CD4-positive, alpha-beta T cell treated with Interferon gamma for 1 hour (primary cell): ENCODE measurements at places on chromosomes 1 and 21.

DNA sequence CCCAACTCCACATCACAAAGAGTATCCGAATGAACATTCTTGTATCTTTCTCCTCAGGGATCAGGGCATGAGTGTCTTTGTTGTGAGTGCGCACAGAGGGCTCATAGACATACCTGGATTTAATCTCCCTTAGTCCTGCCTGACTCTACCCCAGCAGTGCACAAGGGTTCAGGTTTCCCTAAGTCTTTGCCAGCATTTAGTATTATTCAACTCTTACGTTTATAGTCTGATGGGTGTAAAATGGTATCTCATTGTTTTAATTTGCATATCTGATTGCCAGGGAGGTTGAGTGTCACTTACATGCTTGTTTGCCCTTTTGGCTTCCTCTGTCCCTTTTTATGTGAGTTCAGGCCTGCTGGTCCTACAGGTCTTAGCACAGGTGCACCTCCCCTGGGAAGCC, 49.5 kb downstream of the FOXD2 start:
- no peak for DNase-seq

- no peak for DNase-seq
Measured at GRCh38 chr21:18970941-18971340, 567.4 kb upstream of the TMPRSS15 start.

DNA sequence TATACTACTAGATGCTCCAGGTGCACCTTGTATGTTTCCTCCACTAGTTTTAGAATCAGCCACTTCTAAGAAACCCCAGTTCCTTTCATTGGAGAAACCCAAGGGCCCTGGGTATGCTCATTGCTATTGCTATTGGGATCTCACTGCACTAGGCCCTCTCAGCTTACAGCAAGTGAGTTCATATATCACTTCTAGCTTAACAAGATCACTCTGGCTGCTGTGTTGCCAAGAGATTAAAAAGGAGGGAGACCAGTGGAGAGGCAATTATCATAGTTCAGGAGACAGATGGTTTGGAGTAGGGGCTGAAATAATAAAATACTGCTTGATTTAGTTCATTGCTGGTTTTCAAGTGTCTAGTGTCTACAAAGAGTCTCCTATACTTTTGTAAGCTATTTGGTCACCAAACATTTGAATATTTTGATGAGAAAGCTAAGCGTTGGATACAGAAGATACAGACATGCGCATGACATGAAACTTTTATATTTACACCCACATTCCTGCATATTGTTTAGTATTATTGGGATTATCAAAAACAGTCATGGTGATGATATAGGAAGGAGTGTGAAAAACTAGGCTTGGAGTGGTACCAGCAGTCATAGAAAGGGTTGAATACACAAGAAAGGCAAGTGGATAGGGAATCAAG, 671.9 kb downstream of the ADGRL2 start:
- no peak for DNase-seq

GRCh38 chr1:2204415-2205190, 10.0 kb upstream of the FAAP20 start:
- no peak for DNase-seq

DNA sequence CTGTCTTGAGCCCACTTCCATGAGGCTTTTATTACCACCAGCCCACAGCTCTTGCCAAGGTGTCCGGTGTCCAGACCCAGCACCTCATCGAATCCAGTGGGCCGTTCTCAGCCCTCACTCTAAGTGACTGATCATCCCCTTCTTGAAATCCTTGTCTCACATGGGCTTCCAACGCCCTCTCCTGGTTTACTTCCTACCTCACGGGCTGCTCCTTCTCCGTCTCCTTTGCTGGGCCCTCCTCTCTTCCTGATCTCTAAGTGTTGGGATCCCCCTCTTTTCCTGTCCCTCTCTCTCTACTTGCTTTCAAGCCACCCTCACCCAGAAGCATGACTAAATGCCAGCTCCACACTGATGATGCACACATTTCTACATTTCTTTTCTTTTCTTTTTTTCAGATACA, 9.0 kb upstream of the RHBG start:
- no peak for DNase-seq

- DNase-seq: no peak
Measured at GRCh38 chr1:214260561-214261205, 20.3 kb upstream of the SMYD2 start.

DNA sequence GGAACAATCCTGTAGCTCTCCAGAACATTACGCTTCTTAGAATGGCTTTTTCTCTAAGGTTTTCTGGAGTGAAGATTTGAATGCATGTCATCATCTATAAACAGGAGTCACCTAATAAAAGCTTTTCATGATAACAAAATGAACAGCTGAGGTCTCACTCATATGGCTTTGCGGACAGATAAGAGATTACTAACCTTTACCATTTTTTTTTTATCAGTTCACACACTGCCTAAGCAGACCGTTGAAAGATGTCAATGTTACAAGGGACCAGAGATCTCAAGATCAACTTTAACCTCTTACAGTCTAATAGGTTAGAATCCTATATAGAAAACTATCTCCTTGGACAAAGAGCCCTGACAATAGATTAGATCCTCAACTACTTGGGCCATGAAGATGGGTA, 41.4 kb downstream of the SCMH1 start:
- DNase-seq: no peak

- no peak for DNase-seq
Measured at GRCh38 chr1:29713857-29714256, 477.5 kb downstream of the PTPRU start.

- no peak for DNase-seq
Measured at GRCh38 chr1:95007687-95008086, 65.1 kb downstream of the ALG14 start.

GRCh38 chr1:204197068-204197467, 777 bp upstream of the KISS1 start:
- DNase-seq: no peak

GRCh38 chr1:167913895-167914496, at the start of gene ADCY10:
Gene ADCY10 (minus strand): TSS chr1:167914134. CDS start chr1:167905140, 8,994 bp downstream.
- no peak for DNase-seq

GRCh38 chr1:53947172-53947907, 1.2 kb downstream of the LRRC42 start:
- DNase-seq: no peak

DNA sequence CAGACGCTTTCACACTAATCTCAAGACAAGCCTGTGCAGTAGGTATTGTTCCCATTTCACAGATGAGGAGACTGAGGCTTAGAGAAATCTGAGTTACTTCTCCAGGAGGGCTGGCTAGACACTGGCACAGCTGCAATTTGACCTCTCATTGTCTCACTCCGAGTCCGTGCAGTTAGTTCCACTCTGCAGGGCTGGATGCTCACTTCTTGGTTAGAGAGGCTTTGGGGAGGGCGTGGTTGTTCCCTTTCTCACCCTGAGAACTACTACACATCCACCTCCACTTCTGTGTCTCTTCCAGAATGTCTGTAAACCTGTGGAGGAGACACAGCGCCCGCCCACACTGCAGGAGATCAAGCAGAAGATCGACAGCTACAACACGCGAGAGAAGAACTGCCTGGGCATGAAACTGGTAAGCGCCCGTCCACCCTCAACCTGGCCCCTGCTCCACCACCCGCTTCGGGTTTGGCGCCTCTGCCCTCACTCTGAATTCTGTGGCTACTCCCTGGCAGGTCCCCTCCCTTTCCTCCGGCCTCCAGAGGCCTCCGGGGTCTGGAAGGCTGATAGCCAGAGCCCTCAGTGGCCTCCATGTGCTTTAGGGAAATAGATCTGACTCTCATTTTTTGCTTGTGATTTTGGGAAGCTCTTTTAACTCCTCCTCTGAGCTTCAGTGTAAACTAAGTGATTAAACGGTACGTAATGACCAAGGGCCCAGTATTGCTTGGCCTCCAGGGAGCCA, 29.1 kb downstream of the EIF2D start:
- no peak for DNase-seq

DNA sequence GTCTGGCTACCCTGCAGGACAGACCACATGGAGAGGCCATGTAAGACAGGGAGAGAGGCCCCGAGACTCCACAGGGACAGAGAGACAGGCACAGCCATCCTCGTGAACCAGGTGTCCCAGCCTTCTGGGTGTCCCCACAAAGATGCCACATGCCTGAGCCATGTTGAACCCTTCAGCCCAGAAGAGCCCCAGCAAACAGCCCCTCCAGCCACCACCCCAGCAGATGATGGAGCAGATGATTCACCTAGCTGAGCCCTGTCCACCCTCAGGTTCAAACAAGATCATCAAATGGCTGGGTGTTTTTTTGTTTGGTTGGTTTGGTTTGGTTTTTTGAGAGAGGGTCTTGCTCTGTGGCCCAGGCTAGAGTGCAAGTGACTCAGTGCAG, 78.7 kb downstream of the DHRS3 start:
- DNase-seq: no peak

GRCh38 chr1:6218375-6219164, 12.7 kb downstream of the RNF207 start:
- DNase-seq: no peak

GRCh38 chr1:226095286-226095685, 32.8 kb downstream of the H3-3A start:
- DNase-seq: no peak

DNA sequence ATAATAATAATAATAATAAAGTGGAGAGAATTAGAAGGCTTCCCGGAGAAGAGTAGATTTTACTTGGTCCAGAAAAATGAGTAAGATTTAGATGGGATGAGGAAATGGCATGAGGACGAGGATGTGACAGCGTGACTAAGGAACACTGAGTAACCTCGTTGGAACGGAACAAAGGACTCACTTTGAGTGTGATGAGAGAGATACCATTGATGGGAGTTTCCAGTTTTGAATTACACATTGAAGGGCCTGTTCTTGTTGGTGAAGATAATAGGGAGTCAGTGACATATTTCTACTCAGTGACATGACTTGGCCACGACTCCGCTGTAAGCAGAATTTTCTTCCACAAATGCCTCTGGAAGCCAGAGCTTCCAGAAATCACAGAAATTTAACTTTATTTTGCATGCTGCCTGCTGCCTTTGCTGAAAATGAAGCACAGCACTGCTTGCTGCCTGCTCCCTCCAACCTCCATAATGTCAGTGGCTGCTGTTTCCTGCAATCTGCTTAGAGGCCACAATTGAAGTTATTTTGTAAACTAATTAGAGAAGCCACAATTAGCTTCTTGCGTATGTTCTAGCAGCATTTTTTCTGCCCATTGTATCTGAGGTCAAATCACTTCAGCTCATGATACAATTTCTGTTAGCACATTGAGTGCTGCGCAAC, 33.7 kb upstream of the FBXO28 start:
- no peak for DNase-seq

GRCh38 chr1:56029319-56030003, 549.9 kb downstream of the PLPP3 start:
- no peak for DNase-seq

DNA sequence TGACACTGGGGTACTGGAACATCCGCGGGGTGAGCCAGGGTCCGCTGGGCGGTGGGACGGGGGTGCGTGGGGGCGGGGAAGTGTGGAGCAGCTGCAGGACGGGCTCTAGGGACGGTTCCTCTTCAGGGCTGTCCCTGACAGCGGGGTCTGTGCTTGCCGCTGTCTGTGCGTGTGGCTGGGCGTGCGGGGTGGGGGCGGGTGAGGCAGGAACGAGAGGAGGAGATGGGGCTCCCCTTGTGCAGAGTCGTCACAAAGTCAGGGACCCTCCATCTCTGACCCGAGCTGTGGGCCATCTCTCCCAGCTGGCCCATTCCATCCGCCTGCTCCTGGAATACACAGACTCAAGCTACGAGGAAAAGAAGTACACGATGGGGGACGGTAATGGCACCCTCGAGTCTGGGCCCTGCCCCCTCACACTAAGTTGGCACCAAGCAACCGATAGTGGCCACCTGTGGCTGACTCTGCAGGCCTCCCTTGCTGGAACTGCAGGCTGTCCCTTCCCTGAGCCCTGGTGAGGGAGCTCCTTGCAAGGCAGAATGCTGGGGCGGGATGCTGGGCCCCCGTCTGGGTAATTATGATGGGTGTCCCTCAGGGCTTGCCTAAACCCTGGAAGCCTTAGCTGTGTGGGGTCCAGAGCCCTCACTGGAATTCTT, 392 bp downstream of the GSTM2 start:
- DNase-seq: no peak

- no peak for DNase-seq
Measured at GRCh38 chr1:187513190-187513589, 684.4 kb downstream of the PLA2G4A start.

GRCh38 chr1:29529677-29530278, 293.5 kb downstream of the PTPRU start:
- no peak for DNase-seq

- no peak for DNase-seq
Measured at GRCh38 chr1:234969011-234969441, 159.6 kb downstream of the TOMM20 start.

DNA sequence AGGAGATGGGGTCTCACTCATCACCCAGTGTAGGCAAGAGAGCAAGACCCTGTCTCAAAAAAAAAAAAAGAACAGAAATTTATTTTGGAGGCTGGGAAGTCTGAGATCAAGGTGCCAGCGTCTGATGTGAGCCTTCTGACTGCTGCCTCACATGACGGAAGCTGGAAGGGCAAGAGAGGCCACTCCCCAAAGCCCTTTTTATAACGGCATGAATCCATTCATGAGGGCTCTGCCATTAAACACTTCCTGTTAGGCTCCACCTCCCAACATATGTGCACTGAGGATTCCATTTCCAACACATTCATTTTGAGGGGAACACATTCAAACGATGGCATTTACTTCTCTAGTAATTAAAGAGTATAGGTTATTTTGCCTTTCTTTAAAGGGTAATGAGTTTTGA, 50.9 kb upstream of the C1orf198 start:
- DNase-seq: no peak

DNA sequence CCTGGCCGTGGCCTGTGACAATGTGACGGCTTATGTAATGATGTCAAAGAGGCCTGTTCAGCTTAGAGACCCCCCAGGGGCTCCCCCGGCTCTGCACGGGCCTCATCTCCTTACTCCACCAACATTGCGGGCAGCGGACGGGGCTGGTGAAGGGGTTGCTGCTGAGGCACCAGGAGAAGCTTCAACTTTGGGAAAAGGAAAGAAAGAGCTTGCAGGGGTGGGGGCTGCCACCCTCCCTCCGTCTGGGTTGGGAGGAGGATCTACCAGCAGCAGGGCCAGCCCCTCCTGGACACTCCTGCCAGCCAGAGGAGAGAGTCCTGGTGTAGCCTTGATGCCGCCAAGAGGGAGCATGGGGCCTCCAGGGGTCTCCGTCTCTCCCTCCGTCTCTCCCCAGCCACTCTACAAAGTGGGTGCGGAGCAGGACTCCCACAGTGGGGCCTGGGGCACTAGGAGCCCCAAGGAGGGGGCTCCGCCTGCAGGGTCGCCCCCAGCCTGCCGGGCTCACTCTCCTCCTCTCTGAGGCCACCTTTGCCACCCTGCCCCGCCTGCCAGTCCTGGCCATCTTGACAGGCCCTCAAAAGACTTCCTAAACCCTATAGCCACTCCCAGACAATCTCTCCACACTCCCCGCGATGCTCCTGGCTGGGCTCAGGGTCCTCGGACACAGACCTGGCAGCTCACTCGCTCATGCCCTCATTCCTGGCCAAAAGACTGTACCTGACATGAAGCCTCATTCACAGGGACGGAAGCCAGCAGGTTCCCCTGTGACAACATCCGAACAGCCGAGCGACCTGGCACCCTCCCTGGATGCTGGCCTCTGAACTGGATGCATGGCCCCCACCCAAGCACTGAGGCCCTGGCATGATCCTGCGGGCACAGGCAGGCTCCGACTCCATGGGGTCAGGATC, 130.4 kb upstream of the ARHGEF16 start:
- no peak for DNase-seq

GRCh38 chr1:244165021-244165420, 113.9 kb downstream of the ZBTB18 start:
- DNase-seq: no peak
